ENCODE measurements at places on chromosomes 16 and 17.
A peak's percentile ranks its signal among the peaks of the same experiment; 100 is the strongest.

DNA sequence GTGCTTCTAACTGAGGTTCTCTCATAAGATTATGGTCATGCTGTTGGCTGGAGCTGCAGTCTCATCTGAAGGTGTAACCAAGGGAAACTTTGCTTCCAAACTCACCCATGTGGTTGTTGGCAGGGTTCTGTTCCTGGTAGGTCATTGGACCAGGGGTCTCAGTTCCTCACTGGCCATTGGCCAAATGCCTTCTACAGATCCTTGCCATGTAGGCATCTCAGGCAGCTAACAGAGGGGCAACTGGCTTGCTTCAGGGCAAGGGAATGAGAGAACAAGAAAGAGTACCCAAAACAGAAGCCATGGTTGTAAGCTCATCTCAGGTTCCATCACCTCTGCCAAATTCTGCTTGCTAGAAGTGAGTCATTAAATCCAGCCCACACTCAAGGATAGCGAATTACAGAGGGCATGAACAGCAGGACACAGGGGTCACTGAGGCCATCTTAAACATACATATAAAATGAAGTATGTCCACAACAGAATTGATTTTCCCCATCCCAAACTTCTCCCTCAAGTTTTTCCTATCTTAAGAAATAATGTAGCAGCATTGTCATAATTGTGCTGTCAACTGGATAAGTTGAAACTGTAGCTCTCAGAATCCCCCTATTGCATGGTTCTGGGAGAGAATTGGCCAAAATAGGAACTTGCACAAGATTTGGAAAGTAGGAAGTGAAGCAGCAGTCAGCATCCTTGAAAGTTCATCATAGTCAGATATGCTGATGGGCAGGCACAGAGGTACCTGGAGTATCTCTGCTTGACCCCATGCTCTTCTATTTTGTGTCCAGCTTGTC is 42.4 kb upstream of the CES5A start:
- no peak for DNase-seq

DNA sequence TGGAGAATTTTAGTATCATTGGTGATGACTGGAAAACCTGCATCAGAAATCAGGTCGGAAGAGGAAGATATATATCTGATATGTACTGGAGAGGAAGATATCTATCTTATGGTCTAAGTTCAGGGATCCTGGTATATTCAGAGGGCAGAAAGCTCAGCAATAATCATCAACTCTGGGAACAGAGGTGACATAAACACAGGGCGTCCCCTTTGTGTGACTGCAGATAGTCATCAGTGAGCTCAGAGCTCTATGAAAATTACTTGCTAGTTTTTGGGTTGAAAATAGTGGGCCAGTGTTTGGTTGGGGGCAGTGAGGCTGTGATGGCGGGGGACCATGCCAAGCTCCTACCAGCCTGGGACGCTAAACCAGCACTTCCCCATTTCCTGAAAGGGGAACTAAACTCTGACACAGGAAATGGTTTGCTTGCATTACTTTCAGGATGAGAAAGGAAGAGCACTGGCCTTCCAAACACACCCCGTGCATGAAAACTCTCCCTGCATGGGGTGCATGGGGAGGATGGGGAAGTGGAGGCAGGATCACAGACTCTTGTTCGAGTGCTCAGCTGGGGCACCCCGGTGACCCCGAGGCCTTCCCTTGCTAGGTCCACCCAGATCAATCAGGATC is 15.8 kb downstream of the NOD2 start:
- DNase-seq, result no peak

GRCh38 chr16:1510941-1511351 is 17.8 kb downstream of the TELO2 start:
- DNase-seq, result no peak

DNA sequence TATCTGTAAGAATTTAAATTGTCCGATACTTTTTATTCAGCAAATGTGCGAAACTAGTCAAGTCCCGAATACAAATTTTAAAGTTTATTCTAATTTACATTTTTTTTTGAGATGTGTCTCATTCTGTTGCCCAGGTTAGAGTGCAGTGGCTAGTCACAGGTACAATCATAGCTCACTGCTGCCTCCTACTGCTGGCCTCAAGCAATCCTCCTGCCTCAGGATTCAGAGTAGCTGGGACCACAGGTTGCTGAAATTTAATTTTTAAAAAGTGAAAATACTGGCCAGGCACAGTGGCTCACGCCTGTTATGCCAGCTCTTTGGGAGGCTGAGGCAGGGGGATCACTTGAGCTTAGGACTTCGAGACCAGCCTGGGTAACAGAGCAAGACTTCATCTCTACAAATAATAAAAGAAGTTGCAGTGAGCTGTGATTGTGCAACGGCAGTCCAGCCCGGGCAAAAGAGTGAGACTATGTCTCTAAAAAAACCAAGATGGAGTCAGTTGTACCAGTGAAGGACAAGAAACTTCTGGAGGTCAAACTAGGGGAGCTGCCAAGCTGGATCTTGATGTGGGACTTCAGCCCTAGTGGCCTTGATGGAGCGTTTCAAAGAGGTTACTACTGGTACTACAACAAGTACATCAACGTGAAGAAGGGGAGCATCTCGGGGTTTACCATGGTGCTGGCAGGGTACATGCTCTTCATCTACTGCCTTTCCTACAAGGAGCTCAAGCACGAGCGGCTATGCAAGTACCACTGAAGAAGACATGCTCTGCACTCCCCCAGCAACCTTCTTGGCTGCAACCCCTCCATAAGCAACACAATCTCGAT is 5.6 kb downstream of the POLG2 start:
- peak; percentile 14 for DNase-seq

- no peak for DNase-seq
These were observed 347.5 kb upstream of the TNRC6C start for GRCh38 chr17:77610972-77611521.

DNA sequence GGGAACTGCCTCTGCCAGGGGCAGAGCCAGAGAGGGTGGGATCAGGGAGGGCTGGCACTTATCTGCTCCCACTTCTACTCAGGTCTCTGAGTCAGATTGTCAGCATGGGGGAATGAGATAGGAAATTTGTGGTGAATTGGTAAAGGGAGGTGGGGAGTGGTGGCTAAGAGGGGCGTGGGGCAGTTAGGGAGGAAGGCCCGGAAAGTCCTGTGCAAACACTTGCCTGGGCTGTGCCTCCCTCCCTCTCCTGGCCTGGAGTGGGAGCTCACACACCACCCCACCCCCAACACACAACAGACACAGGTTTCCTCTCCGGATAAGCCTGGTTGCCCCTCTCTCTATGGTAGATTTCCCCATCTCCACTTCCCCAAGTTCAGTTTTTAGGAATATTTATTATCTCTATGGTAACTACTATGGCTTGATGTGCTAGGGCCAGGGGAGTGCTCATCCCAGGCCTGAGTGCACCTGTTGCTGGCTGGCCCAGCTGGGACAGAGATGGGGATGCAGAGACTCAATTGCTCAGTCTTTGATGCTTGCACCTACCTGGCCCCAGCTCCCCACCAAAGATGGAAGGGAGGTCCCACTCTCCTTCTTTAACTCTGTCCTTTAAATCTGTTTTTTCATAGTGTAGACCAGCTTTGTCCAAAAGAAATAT is 2.7 kb downstream of the SPNS2 start:
- DNase-seq, result no peak

DNA sequence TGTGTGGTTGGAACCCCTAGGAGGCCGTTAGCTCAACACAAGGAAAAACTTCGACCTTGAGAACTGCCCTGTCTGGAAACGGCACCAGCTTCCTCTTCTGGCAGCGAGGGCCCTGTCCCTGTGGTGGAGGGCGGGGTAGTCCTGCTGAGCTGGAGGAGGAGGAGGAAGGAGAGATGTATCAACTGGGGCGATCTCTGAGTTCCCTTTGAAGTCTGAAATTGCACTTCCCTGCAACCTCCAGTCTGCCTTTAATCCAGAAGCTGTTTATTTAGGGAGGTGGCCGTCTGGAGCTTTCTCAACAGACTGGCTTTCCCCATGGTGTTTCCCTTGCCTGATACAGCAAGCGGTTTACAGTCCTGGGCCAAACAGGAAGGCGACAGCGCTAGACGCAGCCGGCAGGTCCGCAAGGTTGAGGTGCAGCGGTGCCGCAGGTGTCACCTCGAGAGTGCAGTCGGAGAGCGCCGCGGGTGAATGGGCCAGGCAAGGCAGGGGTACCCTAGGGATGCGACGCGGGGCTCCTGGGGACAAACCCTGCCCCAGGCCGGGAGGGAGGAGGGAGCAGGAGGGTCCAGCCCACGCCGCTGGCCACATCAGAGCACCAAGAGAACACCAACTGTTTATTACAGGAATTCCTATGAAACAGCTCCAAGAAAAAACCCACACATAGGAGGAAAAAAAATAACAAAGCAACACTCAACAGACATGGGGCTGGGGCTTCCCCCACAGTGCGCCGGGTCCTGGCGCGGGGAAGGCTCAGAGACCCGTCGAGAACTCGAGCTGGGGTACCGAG is 11.4 kb upstream of the MRPS23 start:
- DNase-seq, result no peak

- DNase-seq, result peak; percentile 14
These were observed 114.0 kb downstream of the C16orf95 start for GRCh38 chr16:87203060-87203656.

- no peak for DNase-seq
These were observed 265.4 kb upstream of the MAF start for GRCh38 chr16:79865918-79866317.

DNA sequence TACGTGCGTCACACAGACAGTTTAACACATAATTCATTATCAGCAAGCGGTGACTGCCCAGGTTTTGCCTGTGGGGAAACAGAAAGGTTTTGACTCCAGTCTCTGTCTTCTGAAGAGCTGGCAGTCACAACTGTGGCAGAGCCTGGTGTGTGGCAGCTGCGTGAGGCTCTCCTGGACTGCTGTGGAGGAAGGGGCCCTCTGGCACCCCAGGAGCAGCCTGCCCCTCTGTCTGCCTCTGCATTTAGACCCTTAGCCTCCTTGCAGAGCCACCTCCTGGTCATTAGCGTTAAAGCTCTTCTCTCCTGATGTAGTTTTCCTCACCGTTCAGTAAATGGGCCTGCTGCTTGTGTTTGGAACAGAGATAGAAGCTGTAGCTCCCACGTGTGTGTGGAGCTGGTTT is 10.9 kb downstream of the RAB40C start:
- no peak for DNase-seq

DNA sequence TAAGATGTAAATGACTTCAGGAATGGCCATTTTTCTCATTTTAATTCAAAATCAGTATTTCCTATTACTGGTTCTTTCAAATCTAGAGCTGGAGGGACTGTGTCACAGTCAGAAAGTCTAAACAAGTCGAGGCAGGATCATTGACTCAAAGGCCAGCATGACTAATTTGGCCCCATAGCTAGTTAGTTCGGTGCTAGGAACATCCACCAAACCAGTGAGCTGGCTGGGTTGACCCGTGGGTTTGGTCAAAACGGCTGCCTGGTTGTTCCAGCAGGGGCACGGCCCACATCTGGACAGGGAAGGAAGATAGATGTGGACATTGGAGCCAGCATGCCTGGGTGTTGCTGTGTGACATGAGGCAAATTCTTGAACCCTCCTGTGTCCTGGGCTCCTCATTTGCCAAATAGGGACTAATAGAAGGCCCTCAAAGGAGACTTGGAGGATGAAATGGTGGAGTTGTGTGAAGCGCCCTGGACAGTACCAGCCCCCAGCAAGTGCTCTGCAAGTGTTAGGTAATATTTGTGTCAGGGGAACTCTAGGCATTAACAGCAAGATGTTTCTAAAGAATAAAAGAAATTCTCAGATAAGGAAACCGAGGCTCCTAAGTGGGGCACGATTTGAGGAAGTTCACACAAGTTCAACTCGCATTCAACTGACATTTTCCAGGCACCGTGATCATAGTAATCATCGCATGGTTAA is 46.2 kb downstream of the MEOX1 start:
- no peak for DNase-seq

DNA sequence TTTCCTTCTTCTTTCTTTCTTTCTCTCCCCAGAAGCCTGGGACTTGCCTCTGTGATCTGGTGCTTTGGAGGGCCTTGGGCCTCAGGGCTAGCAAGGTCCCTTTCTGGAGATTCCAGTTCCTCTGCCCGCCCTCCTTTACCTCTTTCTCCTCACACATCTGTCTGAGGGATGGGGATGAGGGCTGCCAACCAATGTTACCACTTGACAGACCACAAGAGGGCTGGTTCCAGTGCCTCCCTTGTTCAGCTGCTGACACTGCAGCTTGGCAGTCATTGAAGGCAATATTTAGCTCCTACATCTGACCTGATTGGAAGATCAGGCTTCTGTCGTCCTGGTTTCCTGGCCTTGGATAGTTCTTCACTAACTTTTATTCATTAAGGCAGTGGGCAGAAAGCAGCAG is 3.6 kb upstream of the ZNF652 start:
- peak; percentile 51 for DNase-seq

DNA sequence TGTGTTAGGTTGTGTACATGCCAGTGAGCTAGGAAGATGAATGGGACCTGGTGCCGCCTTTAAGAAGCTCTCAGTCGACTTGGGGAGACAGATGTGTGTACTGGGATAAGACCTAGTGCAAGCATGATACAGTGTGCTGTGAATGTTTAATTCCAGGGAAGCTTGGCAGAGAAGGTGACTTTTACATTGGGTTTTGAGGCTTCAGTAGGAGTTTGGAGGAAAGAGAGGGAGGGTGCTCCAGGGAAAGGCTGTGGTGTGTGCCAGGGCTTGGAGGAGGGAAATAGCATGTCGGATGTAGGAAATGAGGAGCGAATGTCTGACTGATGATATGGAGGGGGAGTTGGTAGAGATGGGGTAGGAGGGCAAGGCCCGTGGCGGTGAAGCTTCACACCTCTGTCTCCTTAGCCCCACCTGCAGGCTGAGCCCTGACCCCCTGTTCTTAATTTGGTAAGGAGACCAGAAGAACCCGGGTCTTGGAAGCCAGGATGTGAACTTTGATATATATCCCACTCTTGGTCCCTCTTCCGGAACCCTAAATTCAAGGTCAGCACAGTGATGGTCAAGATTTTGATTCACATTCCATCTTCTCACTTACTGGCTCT is 76.6 kb downstream of the PLCG2 start:
- DNase-seq, result no peak

- no peak for DNase-seq
These were observed 30.6 kb downstream of the CENPV start for GRCh38 chr17:16322636-16323035.

DNA sequence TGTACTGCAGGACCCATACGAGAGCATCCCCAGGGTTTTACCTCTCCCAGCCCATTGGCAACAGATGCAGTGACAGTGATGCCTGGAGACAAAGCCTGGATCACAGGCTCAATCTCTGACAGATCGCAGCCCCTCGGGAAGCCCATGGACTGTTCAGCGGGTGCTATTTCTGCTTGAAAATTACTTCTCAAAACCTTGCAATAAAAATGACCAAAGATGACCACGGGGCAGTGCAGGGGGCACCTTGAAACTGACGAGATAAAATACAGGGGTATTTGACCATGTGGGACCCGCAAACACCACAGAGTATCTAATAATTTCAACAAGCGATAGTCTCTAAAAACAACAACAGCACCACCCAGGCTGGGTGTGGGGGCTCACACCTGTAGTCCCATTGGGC is 118.3 kb downstream of the C16orf95 start:
- DNase-seq, result no peak

- no peak for DNase-seq
These were observed 1006.8 kb upstream of the EEF2KMT start for GRCh38 chr16:6104428-6104827.
